Fibroblast of skin of back (primary cell): ENCODE measurements at places on chromosomes 4 and X.

GRCh38 chr4:83753260-83753659 lies 217.4 kb downstream of the GPAT3 start:
- no peak for DNase-seq

- no peak for DNase-seq
Observed at GRCh38 chrX:107758231-107758766, 17.3 kb downstream of the TSC22D3 start.

DNA sequence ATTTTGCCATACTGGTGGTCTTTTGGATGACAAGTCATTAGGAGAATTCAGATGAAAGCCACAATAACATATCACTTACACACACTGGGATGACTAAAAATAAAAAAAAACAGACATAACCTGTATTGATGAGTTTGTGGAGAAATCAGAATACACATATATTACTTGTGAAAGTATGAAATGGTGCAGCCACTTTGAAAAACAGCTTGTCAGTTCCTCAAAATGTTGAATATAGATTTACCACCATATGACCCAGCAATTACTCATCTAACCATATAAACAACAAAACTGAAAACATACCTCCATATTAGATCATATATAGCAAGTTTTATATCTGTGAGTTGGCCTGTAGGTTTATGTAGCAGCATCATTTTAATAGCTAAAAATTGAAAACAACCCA lies 608.7 kb downstream of the TLL1 start:
- peak; percentile 26 for DNase-seq

DNA sequence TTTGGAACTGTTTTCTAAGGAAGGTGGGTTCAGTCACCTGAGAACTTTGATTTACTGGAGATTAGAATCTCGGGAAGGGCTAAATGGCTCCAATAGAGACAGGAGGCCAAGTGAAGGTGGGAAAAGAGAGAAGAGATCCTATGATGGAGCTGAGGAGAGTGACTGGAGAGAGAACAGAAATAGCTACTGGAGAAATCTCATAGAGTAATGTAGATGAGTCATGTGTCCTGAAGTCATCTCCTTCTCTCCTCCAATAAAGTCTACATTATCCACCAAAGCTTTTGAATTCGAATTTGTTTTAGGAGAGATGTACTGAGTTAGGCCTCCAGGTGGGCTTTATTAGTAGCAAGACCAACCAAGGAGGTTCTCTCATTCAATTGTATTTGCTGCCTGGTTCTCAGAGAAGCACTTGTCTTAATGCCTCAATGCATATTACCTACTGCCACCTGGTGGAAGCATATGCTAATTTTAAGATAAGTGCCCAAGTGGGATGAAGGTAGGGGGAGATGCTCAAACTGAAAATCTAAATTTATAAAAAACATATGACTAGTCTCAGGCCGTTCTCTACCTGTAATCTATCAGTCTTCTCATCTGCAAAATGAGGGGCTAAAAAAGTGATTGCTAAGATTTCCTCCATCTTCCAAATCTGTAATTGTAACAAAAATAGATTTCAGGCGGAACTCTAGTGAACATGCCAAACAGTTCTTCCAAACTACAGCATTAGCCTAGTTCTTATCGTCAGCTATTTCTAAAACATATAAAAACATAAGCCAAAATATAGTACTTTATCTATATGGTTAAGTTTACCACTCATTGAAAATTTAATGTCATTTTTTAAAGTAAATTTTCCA lies 24.4 kb downstream of the TXK start:
- peak; percentile 33 for DNase-seq

DNA sequence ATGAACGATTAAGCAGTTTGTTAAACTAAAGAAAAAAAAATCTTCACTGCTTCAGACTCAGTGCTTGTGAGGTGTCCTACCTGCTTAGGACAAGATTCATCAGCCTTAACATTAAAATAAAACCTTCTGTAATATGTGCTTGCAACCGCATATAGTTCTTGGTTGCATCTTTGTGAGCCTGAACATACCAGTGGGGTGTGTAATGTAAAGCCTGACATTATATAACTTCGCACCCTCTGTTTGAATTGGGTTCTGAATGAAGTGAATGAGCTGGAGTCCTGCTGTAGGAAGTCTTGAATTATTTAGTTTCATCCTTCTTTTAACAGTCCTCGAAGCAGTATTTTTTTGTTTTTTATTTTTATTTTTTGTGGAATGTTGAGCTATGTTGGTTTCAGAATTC lies 3.1 kb downstream of the KDM6A start:
- DNase-seq, result peak; percentile 43

DNA sequence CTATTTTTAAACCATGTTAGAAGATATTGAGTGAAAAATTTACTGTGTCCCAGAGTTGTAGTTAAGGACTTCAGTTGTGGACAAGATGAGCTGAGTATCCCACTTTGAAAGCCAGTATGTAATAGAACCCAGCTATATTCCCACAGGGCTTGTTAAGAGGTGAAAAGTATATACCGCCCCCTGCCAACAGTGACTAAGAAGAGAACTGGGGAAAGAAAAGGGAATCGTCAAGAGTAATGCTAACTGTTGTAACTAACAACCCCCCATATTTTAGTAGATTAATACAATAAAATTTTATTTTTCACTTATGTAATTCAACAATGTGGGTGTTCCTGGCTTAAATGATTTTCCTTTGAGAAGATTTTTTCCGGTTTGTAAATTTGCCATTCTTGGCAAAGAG lies 250.4 kb upstream of the GIMD1 start:
- peak; percentile 23 for DNase-seq

DNA sequence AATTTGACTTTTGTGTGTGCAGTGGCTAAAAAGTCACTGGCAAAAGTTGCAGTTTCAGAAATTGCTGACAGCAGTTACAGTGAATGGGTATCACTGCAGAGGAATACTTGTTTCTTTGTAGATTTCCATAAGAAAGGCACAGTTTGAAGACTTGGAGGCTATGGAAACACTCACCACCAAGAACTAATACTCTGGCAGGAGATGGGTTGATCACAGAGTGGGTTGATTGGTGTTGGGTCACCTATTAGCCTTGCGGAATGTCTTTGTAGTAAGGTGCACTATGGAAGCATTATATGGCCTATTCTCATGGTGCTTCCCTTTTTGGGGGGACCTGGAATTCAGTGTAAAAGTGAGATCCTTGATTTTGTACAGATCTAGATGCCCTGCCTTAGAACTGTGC lies 502.8 kb downstream of the CFAP47 start:
- no peak for DNase-seq

- peak; percentile 84 for DNase-seq
Observed at GRCh38 chr4:6272863-6273660, 3.4 kb downstream of the WFS1 start.

DNA sequence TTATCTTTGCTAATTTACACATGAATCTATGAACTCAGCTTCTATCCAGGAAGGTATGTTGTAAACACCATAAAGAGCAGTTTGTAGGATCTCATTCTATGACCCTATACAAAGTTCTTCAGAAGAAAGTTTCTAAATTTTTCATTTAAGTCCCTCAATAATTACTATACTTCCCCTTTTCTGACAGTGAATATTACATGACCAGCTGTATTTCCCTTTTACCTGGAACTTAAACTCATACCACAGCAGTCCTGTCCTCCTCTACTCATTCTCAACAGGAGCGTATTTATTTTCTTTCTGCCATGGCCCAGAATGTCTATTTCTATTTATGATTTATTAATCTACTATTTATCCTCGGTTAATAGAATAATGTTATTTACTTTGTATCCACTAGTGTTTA lies 15.8 kb downstream of the RASGEF1B start:
- DNase-seq, result no peak

GRCh38 chr4:142940425-142941330 lies 94.6 kb upstream of the INPP4B start:
- no peak for DNase-seq

GRCh38 chr4:151537687-151538086 lies 128.7 kb downstream of the FHIP1A start:
- no peak for DNase-seq

GRCh38 chr4:127533028-127533700 lies 99.6 kb upstream of the INTU start:
- no peak for DNase-seq

DNA sequence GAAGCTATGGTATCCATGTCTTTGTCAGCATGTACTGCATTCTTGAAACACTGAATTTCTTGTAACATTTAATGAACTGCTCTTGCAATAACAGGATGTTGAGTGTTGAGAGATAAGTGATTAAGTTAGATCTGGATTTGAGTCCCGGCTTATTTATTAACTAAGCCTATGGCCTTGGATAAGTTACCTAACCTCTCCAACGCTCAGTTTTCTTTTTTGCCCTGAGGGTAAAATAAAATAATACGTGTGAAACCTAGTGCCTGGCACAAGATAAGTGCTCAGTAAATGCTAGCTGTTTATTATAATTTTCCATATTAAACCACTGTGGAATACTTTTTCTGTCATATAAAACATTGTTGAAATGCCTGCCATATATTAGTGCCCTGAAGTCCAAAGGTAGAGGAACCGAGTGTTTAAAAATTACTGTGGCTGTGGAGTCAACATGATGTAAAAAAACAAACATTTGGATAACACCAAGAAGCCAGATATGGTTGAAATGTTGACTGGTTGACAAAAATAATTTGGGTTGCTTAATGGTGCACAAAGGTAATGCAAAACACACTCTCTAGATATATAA lies 58.6 kb upstream of the ALB start:
- no peak for DNase-seq

DNA sequence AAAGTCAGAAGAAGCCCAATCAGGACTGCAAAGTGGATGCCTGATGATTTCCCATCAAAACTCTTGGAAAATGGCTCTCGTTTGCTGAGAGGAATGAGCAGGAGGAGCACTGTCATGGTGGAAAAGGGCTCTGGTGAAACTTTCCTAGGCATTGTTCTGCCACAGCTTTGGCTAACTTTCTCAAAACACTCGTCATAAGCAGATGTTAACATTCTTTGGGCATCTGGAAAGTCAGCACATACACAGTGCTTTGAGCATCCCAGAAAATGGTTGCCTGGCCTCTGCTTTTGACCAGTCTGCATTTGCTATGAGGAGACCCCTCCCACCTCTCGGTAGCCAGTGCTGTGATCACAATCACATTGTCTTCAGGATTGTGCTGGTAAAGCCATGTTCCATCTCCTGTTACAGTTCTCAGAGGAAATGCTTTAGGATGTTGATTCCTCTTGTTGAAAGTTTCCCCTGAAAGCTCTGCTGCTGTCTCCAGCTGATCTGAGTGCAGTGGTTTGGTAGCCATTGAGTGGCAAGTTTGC lies 25.2 kb upstream of the TBC1D14 start:
- no peak for DNase-seq

DNA sequence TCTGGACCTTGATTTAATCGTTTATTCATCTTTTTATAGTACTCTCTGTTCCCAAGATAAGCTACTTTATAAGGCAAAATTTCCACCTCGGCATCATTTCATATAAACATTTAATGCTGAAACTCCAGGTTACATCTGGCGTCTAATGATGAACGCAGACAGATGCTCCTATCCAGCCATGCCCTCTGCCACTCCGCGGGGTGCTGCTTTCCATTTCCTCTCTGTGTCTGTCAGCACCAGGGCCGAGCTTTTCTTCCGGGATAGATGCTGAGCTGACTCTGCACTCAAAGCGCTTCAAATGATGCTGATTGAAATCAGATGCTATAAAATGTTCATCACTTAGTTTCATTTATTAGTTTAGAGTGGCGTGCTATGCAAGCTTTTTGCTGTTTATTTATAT lies 80.5 kb upstream of the HELT start:
- no peak for DNase-seq

GRCh38 chr4:57191523-57192034 lies 81.4 kb upstream of the IGFBP7 start:
- DNase-seq, result no peak

GRCh38 chr4:123092586-123092985 lies 170.2 kb upstream of the NUDT6 start:
- no peak for DNase-seq

DNA sequence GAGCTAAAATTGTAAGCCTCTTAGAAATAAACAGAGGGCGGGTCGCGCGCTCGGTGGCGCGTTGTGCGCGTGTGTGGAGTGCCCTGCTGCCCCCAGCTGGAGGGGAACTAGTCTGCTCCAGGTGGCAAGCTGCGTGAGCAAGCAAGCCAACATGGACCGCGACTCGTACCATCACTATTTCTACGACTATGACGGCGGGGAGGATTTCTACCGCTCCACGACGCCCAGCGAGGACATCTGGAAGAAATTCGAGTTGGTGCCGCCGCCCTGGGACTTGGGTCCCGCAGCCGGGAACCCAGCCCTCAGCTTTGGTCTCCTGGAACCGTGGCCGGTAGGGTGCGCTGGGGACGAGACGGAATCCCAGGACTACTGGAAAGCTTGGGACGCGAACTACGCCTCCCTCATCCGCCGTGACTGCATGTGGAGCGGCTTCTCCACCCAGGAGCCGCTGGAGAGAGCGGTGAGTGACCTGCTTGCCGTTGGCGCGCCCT lies 66.1 kb downstream of the DNAAF6 start:
- DNase-seq, result no peak

DNA sequence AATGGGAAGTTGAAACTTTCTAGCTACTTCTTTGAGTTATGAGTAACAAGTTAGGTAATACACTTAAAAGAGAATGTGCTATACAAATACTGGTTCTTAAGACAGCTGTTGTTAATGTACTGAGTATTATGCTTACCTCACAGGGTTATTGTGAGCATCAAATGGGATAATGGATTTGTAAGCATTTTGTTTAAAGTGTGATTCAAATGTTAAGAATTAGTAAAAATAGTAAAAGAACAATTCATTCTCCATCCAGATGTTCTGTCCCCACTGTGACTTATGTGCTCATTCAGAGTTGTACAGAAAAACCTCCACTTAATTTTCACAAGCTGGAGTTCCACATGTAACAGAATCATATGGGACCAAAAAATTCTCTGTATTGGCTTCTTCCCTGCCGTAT lies 63.6 kb downstream of the AR start:
- peak; percentile 70 for DNase-seq

DNA sequence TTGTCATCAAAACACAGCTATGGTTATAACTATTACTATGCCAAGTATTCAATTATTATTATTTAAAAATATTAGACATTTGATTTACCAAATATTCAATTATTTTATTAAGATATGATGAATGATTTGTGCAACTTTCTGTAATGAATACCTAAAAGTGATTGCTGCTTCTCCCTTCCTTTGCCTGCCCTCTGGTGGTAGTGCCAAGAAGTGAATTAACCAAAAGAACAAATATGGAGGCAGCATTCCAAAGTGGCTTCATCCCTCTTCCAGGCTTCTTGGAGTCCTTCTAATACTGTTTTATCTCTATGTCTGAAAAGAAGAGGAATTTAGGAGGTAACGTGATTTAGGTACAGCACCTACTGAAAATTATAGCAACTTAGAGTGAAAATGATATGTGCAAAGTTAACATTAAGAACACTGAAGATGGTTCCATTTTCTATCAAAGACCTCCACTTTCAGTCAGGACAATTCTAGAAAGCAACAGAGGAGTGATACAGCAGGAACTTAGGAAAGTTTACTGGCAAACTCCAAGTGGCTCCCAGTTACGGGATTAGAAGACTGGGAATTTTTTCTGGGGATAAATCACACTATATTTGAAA lies 43.0 kb downstream of the ENPEP start:
- peak; percentile 42 for DNase-seq

GRCh38 chrX:25287521-25287920 lies 271.8 kb upstream of the ARX start:
- DNase-seq, result no peak
